ENCODE measurements at places on chromosomes 7 and 10.

- DNase-seq: no peak
Observed at GRCh38 chr10:78726171-78726570, 342.6 kb upstream of the ZMIZ1 start.

- DNase-seq: no peak
Observed at GRCh38 chr10:3765146-3765545, 19.9 kb downstream of the KLF6 start.

GRCh38 chr10:116444527-116445142 is 17.0 kb downstream of the PNLIPRP3 start:
- DNase-seq: no peak

DNA sequence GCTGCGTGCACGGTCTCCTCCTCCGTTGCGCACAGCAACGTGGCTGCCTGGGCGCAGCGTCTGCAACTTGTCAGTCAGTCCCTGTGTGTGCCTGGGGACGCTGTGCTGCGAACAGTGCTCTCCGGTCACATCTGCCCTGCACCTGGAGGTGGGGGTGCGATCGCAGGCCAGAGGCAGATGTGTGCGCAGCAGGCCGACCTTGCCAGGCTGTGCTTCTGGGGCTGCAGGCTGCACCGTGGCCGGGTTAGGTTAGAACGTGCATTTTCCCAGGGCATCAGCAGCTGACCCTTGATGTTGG is 8.2 kb upstream of the GET4 start:
- DNase-seq: no peak

- no peak for DNase-seq
Observed at GRCh38 chr7:92567460-92567859, 22.7 kb downstream of the FAM133B start.

DNA sequence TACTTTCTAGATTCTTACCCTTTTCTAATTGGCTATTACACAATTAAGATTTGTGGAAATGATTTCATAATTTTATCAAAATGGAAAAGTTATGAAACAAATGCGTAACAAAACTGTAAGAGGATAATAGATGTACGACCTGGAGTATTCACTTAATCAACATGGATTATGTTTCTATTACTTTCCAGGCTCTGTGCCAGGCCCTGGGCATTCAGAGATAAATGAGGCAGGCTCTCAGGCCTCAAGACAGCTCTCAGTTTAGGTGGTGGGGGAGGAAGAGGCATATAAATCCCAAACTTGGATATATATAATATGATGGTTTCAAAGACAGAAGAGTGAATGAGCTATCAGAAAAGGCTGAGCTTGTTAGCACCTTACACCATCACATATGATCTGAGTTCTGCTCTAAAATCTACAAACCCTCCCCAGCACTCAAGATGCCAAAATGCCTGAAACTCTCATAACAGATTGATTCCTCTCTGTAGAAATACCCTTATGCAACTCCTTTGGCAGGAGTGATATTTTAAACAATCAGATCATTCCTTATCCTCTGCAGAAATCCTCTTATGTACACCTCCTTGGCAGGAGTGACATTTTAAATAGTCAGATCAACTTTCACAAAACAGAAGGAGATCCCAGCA is 42.5 kb downstream of the ACBD5 start:
- no peak for DNase-seq

Data from BJ (cell line).